ENCODE measurements at places on chromosomes 11 and 22. TPM values are rescaled to one million over a fixed set of nuclear protein-coding genes. Genes with fewer than 3 reads are reported as not detected.

- no peak for DNase-seq
Observed at GRCh38 chr11:35507688-35508087, 17.7 kb downstream of the PAMR1 start.

DNA sequence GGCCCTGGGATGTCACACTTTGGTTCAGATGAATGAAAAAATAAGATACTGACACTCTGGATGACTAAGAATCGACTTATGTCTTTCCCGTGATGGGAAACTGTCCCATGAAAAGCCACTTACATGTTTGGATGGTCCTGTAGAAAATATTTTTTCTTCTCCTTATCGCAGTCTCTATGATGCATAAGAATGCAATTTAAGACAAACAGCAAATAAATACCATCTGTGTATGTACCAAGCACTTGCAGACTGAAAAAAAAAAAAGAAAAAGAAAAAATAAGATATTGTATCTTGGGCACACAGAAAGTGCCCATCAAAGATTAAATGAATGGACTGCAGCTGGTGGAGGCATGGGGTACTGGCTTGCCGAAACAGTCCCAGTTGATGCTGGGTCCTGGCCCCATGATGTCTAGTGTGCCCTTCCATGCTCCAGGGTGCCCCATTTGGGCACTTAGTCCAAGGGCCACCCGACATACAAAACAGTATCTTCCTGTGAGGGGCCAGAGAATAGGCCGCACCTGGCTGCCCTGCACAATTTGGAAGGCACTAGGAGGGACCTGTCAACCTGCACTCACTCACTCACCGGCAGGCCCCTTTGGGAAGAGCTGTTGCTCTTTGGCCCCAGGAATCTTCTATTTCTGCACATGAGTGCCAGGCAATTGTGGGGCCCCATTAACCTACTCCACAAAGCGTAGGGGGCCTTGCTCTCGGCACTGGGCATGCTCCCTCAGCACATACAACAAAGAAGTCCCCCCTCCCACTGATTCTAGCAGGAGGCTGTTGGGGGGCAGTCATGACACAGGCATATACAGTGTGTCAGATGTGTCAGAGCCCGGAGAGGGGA lies 2.5 kb upstream of the ZBED4 start:
- no peak for DNase-seq

The SPTBN2 gene
- total RNA-seq: 33.7 TPM

The CLMP gene
- 34.4 TPM for total RNA-seq

DNA sequence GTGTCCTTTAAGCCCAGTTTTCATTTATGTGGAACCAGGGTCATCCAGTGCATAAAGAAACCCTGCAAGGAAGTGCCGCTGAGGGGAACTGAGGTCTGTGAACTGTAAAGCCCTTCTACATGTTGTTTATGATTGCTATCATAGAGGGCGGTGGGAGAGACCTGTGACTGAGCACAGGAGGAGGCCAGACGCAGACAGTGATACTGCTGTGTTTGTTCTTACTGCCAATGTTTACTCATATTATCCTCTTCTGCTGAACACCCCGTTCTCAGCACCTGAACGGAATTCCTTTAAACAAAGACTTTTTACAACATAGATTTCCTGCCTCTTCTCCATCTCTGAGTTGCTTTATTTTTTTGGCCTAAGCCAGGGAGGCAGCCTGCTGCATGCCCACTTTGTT lies 967 bp upstream of the GALNT18 start:
- no peak for DNase-seq

- DNase-seq: no peak
Observed at GRCh38 chr22:22754961-22755777, 110.8 kb downstream of the GGTLC2 start.

- no peak for DNase-seq
Observed at GRCh38 chr11:39374963-39375698, 2084.3 kb downstream of the LRRC4C start.

DNA sequence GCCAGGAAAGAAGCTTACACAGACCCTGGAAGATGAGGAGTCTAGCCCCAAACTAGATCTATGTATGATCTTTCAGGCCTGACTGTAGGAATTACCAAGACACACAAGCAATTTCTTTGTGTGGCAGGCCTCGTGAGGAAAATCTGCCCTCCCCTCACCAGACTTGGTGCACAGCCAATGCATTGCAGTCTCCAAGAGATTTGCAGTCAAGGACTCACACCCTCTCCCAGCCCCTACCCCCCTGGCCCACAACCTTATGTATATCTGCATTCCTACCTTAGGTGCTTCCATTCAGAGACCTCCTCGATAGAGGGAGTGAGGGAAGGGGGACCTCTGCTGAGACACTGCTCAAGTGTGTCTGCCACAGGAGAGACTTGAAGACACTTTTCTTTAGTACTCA lies 9.8 kb downstream of the OR8B12 start:
- no peak for DNase-seq

DNA sequence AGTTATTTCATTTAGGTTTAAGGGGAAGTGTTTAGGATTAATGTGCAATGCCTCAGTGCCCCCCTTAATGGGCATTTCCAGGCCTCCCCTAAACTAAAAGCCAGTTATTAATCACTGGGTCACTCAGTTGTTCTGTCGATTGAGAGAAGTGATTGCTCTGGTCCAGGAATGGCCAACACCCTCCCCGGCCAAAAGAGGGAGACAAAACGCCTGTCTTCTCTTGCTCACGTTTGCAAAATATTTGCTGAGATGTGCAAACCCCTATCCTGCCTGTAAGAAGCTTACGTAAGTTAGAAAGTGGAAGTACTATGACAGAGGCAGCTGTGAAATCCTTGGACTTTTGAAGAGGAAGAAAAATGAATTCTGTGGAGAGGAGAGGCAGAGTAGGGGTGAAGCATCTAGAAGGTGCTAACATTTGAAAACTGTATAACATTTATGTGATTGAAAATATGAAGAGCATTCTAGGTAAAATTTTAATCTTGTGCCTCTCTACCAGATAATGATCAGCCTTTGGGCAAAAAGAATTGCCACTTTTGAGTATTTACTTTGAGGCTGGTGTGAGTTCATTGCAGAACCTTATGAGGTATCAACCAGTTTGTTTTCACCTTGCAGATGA lies 37.7 kb downstream of the NTM start:
- no peak for DNase-seq

GRCh38 chr11:61142424-61142823 lies 18.8 kb downstream of the VPS37C start:
- no peak for DNase-seq

DNA sequence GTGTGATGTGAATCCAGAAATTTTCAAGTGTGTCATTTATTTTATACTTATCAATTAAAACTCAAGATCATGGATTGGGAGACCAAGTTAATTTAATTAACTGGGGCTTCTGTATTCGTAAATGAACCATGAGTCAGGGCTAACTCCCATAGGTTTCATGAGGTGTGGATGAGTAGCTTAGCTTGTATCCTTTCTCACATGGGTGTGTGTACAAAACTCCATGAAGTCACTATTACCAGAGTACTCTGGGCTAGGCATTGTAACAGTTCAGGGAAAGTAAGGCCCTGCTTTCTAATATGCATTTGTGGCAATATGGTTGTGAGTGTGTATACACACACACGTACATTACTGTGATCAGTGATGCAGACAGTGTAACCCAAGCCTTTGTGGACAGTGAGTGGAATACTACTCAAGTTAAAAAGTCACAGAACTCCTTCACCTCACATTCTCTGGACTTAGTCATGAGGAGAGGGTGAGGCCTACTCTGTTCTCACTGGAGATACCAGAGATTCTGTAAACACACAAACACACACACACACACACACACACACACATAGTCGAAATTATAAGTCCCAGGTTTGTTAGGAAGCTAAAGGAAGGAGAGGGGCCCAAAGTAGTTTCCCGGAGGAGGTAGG lies 3.5 kb downstream of the CNTF start:
- DNase-seq: no peak

- no peak for DNase-seq
Observed at GRCh38 chr11:78039391-78039918, 16.4 kb upstream of the KCTD14 start.

- DNase-seq: no peak
Observed at GRCh38 chr11:32171445-32171844, 80.6 kb downstream of the RCN1 start.

- DNase-seq: no peak
Observed at GRCh38 chr11:12109591-12110196, 696 bp upstream of the MICAL2 start.

DNA sequence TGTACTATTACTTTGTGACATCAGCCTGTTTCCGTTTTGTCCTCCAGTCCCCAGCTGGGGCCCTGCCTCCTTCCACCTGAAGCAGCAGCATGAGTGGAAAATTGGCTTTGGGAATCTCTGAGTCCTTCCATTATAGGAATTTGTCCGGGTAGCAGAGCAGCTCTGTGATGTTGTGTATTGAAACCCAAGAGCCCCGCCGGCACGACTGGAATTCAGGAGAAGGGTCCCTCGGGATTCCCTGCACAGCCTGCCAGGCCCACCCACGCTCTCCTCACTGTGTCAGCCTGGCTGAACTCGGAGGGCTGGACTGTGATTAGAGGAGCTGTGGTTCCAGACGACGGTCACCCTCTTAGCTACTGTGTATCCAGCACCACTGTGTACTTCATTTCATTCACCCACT lies 18.8 kb upstream of the TSPAN18 start:
- no peak for DNase-seq

DNA sequence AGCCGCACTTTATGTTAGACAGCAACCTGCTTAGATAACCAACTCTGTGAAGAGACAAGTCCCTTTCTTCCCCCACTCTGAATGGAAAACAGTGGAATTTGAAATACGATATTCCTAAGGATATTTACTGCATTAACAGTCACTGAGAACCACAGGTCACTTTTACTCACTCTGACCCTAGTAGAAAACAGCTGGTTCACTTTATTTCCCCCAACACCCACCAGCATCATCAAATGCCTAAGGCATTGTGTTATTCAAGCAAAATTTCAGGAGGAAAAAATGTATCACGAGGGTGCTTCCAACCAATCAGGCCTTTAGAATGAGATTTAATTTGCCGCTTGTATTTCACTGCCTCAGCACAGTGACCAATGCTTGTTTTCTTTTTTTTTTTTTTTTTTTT lies 1134.1 kb upstream of the CCDC90B start:
- no peak for DNase-seq

The SYT8 gene
- 159 TPM for total RNA-seq

- DNase-seq: no peak
Observed at GRCh38 chr11:33068611-33069340, 29.4 kb downstream of the TCP11L1 start.

The MYOD1 gene
- not detected for total RNA-seq

DNA sequence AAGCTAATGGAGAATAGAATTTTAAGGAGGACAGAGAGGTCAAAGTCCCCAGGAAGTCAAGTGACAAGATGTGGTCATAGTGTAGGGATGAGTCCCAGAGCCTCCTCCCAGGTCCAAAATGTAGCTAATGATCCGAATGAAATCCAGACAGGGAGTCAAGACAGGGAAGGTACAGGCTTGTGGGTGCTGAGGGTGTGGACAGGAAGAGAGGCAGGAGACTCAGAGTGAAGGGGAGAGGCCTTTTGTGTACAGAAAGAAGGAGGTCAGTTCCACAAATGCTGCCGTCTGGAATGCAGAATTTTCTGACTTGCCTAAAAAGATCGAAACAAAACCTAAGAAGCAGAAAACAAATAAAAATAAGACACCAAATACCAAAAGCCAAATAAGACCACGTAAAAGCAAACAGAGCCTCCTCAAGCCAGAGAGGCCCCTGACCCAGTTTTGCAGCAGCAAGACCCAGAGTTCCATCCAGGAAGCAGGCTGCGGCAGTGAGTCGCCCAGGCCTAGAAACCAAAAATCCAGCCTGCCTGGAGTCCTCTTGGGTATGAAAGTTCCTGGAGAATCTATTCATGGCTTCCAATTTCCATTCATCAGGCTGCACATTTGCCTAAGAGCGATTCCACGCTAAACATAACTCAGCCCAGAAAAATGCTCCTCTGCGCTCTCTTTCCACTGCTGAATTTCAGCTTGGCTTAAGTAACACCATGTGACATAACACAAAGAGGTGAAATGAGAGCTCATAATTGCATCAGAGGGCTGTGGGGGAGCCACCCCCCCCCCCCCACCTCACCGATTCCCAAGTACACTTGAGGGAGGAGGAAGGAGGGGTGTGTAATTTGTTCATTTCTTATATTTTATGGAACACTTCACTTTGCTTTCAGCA lies 71.2 kb downstream of the KIRREL3 start:
- no peak for DNase-seq

GRCh38 chr11:122107566-122107965 lies 8.4 kb downstream of the BLID start:
- no peak for DNase-seq

- no peak for DNase-seq
Observed at GRCh38 chr11:73246303-73246702, 25.8 kb upstream of the P2RY6 start.

GRCh38 chr11:66595245-66595904 lies 2.4 kb downstream of the CCS start:
- no peak for DNase-seq

DNA sequence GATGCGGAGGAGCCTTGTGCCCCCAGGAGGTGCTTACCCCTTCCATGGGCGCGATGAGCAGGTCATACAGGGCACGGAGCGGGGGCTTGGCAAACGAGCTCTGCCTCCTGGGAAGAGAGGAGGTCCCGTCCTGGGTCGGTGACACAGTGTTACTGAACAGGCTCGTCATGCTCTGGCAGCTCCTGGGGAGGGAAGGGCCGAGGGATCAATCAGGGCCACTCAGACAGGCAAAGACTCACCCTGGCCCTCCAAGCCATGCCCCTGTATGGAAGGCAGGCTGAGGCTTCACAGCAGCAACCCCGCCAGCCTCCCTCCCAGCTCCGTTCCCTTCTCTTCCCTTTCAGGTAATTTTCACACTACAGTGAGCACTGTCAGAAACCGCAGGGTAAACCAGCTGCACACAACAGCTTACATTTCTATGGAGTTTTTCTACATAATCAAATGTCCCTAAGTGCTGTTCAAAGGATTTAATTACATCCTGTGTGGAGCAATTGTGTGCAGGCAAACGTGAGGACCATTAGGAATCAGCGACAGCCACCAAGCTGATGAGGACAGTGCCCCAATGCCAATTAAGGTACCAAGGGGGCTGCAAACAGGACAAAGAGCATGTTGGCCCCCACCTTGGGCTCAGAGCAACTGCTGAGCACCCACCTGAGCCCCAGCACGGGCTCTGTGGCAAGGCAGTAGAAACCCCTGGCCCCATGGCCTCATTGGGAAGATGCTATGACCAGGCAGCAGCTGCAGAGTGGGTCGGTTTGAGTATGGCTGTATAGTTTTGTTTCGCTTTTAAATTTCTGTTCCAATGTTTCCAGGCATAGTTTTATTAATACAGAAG lies 95.4 kb upstream of the PITPNB start:
- DNase-seq: no peak

DNA sequence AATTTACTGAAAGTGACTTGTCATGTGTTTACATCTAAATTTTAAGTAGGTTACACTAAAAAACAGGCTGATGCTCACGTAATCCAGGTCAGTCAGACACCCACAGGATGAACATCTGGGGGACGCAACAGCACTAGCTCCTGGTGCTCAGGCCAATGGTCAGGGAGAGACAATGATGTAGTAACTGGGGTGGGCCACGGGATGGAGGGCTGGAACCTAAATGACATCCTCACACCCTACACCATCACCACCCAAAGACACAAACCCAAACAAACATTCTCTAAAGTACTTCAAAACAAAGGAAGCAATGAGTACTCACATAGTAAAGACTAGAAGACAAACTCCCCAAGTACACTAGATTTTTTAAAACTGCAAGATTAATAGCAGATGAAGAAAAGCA lies 53.5 kb upstream of the SLC25A1 start:
- DNase-seq: no peak

Measured in ureter (tissue), 1 donor.